Activated T-helper 1 cell treated with anti-CD3 and anti-CD28 coated beads, Interleukin-2, amount 50 U/mL, for 16 hours (primary cell): ENCODE measurements at places on chromosomes 4 and X.

GRCh38 chrX:103585411-103586313 lies at the start of gene TCEAL4:
TSS of gene TCEAL4 (plus strand) at chrX:103585515. CDS start at chrX:103586676, 1,161 bp downstream.
- DNase-seq, result no peak

GRCh38 chr4:41324861-41325260 lies 68.1 kb downstream of the UCHL1 start:
- no peak for DNase-seq

GRCh38 chrX:153405426-153405825 lies 4.3 kb upstream of the PNMA6E start:
- no peak for DNase-seq

GRCh38 chr4:10212400-10212799 lies 95.8 kb upstream of the WDR1 start:
- no peak for DNase-seq

GRCh38 chrX:33909836-33910235 lies 222.3 kb downstream of the FAM47A start:
- DNase-seq, result no peak

DNA sequence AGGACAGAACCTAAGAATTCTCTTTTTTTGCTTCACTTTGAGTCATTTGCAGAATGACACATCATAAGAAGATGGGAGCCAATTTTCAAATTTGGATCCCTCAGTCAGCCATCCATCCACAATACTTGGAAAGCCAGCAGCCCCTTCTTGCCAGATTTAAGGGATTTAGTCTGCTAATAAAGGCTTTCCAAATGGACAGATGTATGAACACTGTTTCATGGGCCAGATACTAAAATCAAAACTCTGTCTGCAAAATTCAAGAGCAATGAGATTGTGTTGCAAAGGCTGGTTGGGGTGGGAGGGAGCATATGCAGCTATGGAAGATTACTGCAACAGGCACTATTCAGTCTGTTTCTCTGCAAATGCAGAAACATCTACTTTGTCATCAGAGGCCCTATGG lies 37.7 kb upstream of the KCNIP4 start:
- DNase-seq, result no peak

- no peak for DNase-seq
These were observed 27.3 kb downstream of the CT45A1 start for GRCh38 chrX:135740681-135741149.

DNA sequence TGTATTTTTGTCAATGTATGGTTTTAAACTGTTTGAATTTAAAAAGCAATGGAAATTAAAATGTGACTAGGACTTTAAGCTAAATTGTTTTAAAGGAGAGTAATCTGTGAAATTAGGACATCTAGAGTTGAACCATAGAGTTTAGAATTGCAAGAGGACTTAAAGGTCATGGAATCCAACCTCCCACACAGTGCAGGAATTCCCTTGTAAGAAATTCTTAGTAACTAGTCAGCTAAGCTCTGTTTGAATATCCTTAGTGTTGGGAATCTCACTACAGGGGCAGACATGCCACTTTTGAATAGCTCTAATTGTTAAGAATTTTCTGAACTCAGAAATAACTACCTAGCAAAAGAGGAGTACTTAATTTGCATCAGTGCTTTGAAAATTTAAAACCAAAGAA lies 292.9 kb downstream of the IL1RAPL1 start:
- no peak for DNase-seq

DNA sequence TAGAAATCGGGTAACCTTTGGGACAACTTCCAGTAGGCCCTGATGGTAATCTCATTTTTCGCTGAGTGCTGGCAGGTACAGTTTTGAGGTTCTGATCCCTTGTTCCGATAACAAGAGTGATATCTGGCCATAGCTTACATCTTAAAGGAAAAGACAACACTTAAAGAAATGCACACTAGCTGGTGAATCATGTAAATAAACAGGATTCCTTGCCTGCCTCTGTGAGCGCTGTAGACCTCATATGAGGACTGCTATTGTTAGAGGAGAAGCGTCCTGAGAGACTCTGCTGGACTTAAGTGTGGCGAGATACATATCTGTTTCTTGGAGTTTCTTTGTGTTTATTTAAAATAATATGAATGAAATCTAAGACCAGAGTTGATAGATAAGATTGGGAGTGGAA lies 149.3 kb upstream of the SLC4A4 start:
- DNase-seq, result no peak

DNA sequence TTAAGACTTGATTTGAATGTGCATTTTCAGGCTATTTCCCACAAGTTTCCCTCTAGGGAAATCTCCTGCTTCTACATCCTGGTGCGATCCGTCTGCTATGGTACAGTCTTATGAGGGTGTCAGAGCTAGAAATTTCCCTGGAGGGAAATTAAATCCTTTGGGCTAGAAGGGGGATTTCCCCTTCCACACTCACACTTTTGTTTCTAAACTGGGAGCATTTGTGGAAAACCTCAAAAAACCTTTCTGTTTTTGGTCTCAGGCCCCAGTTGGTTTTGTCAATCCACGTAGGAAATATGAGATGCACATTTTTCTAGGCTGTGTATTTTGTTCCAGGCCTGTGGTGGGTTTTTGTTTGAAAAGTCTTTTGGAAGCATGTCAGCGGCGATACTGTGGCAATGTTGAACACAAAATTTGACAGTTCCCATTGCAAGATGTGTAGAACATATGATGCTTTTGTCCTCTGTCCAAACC lies 17.8 kb downstream of the HMGB3 start:
- no peak for DNase-seq

- no peak for DNase-seq
These were observed 35.0 kb upstream of the MAML3 start for GRCh38 chr4:140188975-140189374.

GRCh38 chr4:43496188-43496587 lies 603.7 kb downstream of the GRXCR1 start:
- no peak for DNase-seq

DNA sequence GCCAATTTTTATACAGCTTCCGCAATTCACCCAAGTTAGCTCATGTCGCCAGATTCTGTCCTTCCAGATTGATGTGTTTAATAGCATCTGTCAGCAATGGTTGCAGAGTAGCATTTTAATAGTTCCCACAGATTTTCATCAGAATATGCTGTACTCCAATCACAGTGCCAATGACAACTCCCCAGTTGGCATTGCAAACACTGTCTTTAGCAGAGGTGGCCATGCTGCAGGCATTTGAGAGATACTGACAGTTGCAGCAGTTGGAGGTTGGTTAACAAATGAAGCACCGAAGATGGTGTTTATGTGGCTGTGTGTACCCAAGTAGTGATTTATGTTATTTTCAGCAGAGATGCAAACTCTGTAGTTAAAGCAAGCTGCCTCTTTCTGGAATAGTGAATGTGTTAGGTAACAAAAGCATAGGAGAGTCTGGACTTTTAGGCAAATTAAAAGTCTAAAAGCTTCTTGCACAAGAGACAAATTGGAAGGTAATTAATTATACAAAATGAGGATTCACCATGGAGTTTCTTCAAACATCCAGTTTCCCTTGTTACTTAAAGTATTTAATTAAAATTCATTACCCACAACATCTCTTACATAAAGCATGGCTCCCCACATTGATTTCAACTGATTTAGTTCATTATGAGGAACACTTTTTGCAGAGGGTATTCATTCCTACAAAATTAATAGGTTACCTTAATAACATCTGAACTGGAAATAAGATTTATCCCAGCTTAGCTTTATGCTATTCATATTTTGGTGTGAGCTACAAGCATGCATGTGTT lies 65.2 kb downstream of the PARM1 start:
- no peak for DNase-seq

DNA sequence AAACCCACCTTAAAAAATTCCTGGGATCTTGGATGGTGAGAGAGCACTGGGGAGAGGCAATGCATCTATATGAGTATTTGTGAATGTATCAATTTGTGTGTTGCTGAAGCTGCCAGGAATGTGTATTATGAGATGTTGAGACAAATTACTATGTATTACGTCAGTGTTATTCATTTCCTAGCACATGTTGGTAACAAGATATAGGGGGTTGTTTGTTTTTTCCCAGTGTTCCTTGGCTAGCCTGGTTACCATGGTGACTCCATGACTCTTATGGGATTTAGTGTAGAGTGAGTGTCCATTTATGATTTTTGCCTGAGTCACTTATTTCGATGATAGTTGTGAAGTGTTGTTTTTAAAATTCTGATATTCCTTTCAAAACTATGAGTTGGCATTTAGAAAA lies 65.6 kb downstream of the RAB40A start:
- DNase-seq, result no peak

DNA sequence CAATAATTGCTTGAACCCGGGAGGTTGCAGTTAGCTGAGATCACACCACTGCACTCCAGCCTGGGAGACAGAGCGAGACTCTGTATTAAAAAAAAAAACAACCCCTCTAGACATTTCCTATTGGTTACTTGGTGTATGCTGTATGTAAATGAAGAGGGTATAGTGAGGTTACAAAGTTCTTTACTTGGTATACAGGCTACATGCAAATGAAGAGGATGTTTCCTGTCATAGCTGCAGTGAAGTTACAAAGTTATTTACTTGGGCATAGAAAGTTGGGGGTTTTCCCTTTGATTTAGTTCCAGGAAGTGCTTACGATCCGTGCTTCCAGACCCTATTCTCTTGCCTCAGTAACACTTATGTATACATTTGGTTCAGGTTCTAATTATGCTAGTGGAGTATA lies 38.4 kb upstream of the CLNK start:
- DNase-seq, result no peak

- DNase-seq, result no peak
These were observed 174.4 kb upstream of the NUDT10 start for GRCh38 chrX:51158231-51158630.

DNA sequence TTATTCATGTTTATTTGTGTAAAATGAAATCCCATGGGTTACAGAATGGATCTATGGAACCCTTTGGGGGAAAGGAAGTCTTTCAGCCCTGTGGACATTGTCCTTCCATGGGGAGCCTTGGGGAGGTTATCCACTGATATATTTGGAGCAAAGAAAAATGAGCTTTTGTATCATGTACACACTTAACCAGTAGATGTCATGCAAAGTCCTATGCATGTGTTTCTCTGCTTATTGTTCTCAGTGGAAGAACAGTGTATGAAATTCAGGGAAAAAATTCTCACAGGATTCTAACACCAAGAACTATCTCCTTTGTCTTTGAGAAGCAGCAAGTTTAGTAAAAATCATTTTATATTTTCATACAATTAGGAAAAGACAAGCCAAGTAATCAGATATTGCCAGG lies 105.3 kb downstream of the DTHD1 start:
- no peak for DNase-seq

DNA sequence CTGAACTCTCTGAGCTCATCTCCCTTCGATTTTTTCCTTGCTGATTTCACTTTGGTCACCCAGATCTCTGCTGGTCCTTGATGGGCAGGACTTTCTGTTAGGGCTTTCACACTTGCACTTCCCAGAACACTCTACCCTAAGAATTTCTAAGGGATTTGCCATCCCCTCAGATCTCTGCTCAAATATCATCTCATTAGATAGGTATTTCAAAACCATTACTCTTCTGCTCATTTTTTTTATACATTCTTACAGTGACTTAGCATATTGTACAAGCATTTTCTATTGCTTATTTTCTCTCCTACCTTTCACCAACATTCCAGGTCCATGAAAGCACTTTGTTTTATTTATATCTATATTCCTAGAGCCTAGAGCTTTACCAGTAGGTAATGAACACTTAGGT lies 913.3 kb downstream of the PDHA2 start:
- DNase-seq, result no peak

GRCh38 chr4:93645120-93645519 lies 183.4 kb upstream of the ATOH1 start:
- no peak for DNase-seq

GRCh38 chr4:83486457-83487129 lies 1.7 kb upstream of the ABRAXAS1 start:
- no peak for DNase-seq

DNA sequence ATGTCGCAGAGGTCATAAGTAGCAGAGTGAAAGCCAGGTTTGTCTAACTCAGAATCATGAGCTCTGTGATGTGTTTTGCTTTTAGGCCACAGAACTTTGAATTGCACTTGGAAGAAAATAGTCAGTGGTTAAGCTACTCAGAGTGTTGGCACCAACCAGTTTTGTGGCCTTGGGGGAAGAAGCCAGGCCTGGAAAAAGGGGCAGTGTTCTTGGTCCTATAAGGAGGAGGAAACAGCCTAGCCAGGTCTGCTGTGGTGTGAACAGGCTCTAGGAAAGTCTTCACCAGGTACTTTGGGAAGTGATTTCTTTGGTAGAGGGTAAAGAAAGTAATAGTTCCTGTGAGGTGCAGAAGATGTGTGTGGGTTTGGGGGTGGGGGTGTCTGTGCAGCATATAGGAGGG lies 49.2 kb downstream of the FHIP1A start:
- no peak for DNase-seq

GRCh38 chr4:56768316-56768715 lies 53.2 kb downstream of the SPINK2 start:
- DNase-seq, result no peak

DNA sequence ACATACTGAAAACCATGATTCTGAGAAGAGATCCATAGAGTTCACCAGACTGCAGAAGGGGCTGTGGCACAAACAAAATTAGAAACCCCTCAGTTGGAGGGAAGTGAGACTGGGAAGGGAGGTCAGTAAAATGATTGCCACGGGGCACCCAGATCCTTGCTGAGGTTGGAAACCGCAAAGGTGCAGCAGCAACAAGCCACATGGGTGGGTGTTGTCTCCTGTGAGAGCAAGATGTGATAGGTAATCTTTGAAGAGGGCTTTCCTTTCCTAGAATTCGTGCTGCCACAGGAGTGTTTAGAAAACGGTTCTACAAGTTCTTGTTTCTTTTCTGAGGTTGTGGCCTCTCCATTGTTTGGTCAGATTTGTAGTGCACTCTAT lies 85.5 kb downstream of the NFKB1 start:
- DNase-seq, result no peak

DNA sequence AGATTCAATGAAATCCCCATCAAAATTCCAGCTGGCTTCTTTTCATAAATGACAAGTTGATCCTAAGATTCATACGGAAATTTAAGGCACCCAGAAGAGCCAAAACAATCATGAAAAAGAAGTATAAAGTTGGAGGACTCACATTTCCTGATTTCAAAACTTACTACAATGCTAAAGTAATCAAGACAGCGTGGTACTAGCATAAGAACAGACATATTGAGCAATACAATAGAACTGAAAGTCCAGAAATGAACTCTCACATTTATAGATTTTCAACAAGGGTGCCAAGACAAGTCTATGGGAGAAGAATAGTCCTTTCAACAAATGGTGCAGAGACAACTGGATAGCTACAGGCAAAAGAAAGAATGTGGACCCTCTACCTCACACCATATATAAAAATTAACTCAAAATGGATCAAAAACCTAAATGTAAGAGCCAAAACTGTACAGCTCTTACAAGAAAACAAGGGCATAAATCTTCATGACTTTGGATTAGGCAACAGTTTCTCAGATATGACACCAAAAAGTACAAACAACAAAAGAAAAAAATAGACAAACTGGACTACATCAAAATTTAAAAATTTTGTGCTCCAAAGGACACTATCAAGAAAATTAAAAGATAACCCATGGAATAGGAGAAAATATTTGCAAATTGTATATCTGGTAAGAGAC lies 28.5 kb downstream of the SASH3 start:
- DNase-seq, result no peak

- DNase-seq, result no peak
These were observed 3.8 kb downstream of the FGFRL1 start for GRCh38 chr4:1015179-1015578.
